Metanephros (tissue), 2 donors: ENCODE measurements at places on chromosomes 7 and 10. TPM values are rescaled to one million over a fixed set of nuclear protein-coding genes. Genes with fewer than 3 reads are reported as not detected.

The CPVL gene
- total RNA-seq: 45.8 TPM

The RNF148 gene
- 4.8 TPM for total RNA-seq

The FAM13C gene
- total RNA-seq: 16.3 TPM

The SLC26A3 gene
- not detected for total RNA-seq

The PTPRE gene
- 17.3 TPM for total RNA-seq
